Aorta (tissue), 5 donors: ENCODE measurements at places on chromosomes 5 and 9. TPM values are rescaled to one million over a fixed set of nuclear protein-coding genes. Genes with fewer than 3 reads are reported as not detected.

BTNL3 gene
- not detected for total RNA-seq

TTF1 gene
- 11.9 TPM for total RNA-seq

- H3K4me3 ChIP-seq: no peak overlapping the region
- peaks cover 3% of the 10 kb centered on the region for H3K4me1 ChIP-seq
- H3K27ac ChIP-seq: no peak overlapping the region
- no peak for DNase-seq
- no peaks in the 10 kb centered on the region for H3K27me3 ChIP-seq
- H3K36me3 ChIP-seq: no peaks in the 10 kb centered on the region
Measured at GRCh38 chr5:126438267-126438666, 15.1 kb downstream of the GRAMD2B start.

DNA sequence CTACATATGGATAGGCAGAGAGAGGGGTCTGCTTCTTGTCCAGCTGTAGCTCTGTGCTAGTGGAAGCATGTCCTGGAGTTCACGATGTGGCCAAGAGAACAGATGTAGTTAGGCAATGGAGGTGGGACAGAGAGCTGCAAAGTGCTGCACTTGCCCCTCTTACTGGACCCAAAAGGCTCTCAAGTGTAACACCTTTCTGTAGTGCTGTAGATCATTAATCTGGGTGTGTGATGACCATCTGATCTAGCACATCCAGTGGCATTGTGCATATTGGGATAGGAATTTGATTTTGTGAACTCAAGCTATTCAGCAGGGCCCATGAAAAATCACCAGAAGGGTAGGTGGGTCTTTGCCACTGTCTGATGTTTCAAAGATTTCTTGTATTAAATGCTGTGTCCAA, 151.4 kb downstream of the KDM4C start:
- no peak for DNase-seq
- no peak overlapping the region for H3K4me3 ChIP-seq

DNA sequence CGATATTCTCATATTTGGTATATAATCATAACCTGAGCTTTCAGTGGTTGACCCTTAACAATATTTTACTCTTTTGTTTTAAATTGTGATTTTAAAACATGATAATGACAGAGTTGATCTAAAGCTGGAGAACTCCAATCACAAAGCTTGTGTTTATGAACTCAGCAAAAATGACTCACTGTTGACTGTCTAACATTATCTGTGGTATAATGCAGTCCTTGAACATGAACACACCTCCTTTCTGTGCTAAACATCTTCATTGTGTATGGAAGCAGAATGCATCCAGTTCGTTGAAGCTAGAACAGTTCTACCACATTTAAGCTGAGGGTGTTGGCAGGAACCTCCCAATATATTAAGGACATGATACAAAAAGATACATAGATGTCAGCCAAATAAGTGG, 1030.2 kb upstream of the SEMA6A start:
- H3K27me3 ChIP-seq: no peaks in the 10 kb centered on the region
- no peaks in the 10 kb centered on the region for H3K4me1 ChIP-seq

DNA sequence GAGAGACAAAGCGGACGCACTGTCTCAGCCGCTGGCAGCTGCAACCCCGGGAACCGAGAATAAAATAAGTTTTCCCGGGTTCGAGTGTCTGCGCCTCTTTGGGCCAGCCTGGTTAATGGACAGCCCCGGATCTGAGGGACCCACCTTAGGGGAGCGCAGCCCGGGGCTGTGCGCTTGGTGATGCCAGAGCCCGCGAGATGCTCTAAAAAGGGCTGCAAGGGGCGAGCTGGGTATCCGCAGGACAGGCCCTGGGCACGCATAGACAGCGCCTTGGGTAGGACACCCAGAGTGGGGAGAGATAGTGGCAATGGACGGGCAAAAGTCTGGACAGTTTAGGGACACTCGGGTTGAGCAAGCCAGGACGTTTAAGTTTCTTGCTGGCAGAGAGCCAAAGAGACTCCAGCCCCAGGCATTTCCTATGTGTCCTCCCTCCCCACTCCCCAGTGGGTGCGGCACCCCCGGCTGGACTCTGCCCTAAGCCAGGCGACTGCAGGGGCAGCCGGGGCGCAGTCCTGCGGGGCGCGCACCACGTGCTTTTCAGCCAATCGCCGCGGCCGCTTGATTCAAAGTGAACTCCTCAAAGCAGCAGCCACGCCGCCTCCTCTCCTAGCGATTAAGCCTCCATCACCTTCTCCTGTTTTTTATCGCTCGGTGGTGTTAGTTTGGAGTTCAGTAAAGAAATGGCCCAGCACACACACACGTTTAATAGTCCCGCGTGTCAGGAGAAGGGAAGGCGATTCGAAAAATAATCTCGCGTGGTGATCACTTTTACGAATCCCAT, 616 bp upstream of the ENC1 start:
- H3K4me1 ChIP-seq: no peaks in the 10 kb centered on the region
- DNase-seq: peak; percentile 90
- no peaks in the 10 kb centered on the region for H3K36me3 ChIP-seq
- H3K27me3 ChIP-seq: no peaks in the 10 kb centered on the region

DNA sequence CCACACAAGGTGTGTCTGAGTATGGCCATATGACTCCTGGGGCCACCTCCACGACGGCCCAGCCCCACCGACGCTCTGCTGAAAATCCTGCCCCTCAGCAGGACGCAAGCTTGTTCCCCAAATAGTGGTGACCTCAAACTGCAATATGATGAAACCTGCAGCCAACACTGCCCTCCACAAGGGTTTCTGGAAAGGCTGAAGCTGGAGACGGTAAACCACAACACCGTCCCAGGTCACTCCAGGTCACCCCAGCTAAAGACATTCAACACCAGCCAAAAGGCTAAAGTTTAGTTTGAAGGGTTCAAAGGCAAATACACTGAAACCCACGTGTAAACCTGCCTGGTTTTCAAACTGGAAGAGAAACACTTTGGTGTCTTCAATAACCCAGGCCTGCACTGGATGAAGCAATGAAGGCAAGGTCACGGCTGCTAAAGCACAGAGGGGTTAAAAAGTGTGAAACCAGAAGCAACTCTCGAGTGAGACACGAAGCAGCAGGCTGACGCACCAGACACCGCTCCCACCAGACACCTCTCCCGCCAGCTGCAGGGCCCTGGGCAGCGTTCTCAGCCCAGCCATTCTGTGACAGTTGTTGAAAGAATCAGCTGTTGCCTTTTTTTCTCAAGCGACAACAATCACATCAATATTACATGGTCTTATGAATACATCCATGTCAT, 1.8 kb upstream of the LHX3 start:
- H3K4me3 ChIP-seq: no peak overlapping the region
- H3K36me3 ChIP-seq: no peaks in the 10 kb centered on the region
- DNase-seq: no peak
- no peak overlapping the region for H3K27ac ChIP-seq

DNA sequence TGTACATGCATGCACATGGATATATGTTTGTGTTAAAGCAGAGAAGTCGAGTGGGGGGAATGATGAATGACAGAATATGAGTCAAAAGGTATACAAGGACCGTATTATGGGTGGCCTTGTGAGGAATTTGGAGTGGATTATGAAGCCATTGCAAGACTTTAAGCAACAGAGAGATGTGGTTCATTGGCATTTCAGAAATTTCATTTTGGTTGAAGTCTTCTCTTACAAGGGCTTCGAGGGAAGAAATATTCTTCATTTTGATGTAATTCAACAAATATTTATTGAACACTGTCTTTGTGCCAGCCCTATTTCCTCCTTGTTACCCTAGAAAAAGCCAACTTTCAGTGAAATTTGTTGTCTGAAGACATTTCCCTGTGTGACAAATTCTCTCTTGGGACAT, 83.9 kb upstream of the SLCO6A1 start:
- no peak overlapping the region for H3K4me3 ChIP-seq
- no peaks in the 10 kb centered on the region for H3K4me1 ChIP-seq

- H3K36me3 ChIP-seq: no peaks in the 10 kb centered on the region
- H3K27me3 ChIP-seq: no peaks in the 10 kb centered on the region
- peak; percentile 17 for DNase-seq
- H3K4me3 ChIP-seq: no peak overlapping the region
Measured at GRCh38 chr9:124238546-124239140, 19.1 kb upstream of the NEK6 start.
